CD4-positive, alpha-beta T cell treated with Interferon gamma for 1 hour (primary cell): ENCODE measurements at places on chromosomes 12 and 14.

DNA sequence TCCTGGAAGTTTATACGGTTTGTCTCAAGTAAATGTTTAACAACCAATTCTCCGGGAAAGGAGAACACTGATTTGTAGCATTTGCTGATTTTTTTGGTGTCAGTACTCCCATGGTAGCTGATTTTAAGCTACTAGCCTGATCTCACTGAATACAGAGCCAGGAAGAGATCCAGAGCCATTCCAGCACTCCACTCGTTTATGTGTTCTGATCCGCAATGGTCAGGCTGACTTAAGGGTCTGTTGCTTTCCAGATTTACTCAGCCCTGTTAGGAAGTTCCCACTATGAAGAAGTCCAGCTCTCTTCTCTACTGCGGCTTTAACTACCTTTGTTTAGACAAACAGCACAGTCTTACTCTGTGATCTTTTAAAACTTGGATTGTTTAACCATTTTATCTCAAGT, 38.0 kb upstream of the NID2 start:
- DNase-seq, result no peak

DNA sequence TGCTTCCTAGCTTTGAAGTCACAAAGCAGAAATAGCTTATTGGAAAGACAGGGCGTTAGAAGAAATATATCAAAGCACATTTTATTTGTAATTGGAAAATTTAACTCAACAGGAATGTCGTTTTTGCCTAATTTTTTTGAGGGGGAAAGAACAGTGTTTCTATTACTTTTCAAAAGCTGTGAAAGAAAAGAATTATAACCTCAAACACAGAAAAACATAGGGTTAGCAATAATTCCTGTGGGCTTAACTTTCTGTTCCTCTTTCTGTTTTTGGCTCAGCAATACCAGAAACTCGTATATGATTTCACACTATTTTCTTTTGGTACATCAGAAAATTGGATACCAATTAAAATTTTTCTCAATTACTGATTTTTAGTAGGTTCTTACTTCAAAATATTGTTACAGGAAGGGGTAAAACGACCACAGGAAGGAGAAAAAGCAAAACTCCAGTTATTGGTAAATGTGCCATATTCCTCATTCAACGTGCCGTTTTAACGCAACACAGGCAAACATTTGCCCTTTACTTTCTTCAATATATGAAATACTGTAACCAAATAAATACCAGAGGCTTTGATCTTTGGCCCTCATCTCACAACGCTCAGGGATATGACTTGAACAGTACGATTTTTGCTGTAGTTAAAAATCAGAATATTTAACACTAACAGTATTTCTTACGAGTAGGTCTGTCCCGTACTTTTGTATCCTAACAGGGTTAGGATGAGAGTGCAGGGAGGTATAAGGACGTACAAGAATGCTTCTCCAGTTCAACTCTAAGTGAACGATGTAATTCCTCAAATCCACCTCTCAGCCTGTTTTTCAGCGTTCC, 1.3 kb upstream of the RNU6-7 start:
- no peak for DNase-seq

DNA sequence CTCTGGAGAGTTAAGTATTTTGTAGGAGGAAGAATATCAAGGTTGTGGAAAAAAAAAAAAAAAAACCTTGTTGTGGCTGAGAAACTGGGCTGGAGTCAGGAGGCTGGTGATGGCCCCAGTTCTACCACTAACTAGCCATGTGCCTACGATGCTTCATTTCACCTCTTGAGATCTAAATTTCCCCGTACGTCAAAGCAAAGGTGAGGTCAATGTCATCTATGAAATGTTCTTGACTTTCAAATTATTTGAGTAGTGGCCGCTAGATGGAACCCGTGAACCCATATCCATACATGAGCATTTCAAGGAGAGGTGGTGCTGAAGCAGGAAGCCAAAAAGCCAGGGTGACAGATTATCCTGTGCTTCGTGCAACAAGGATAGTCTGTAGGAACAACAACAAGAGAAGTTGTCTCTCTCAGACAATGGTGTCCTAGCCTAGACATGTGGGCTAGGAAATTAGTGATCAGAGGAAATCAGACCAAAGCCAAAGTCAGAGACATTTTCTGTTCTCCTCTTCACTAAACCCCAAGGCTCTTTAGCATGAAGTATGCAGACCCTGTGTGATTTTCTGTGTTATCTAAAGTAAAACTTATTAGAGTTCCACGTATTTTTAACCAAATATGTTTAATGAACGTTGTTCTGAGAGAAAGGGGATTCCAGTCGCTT, 95.5 kb upstream of the ETV6 start:
- DNase-seq, result peak; percentile 19

- no peak for DNase-seq
These were observed 8.8 kb upstream of the BICDL1 start for GRCh38 chr12:119980242-119980641.

- DNase-seq, result no peak
These were observed 41.0 kb upstream of the KCNJ8 start for GRCh38 chr12:21815306-21816062.

DNA sequence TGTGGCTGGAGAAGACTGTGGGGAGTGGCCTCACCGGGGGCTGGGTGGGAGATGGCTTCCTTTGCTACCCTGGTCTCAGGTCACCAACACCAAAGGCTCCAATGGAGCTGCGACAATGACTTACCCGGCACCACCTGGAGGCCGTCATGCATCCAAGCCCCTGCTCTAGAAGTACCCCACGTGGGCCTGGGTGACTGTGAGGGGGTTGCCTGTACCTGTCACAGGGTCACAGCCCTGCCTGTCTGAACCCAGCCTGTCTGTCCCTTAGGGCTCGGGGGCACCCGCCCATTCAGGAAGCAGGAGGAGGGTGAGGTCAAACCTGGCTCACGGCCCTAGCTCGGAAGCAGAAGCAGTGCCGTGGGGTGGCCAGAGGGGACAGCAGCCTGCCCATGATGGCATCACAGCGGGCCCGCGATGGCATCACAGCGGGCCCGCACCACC, 18.9 kb downstream of the ABCB9 start:
- peak; percentile 27 for DNase-seq

GRCh38 chr14:50964683-50965390, 20.6 kb upstream of the PYGL start:
- DNase-seq, result no peak

DNA sequence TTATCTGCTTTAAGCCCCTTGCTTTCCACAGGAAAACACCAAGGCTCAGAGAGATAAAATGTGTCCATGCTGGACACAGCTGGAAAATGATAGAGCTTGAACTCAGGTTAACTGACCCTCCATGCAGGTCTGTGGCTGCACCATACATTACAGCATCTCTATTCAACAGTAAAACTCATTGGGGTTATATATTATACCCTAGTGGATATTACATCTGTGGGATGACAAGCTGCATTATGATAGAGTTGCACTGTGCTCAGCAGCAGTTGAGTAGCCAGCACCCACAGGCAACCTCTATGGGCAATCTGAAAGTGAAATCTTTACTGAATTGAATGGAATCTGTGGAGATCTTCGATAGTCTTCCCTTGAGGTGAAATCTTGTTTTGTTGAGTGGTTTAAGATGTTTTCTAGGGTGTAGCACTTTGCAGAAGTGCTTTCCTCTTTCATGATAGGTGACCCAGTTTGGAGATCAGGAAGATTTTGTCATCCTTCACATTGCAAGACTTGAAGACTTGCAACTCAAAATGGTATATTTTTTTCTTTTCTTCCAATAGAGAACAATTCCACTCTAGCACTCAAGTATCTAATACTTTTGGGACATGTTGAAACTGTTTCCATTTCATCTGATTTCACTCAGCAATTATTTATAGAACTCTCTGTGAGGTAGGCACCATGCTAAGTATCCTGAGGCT, 389.2 kb downstream of the RAD51B start:
- no peak for DNase-seq

DNA sequence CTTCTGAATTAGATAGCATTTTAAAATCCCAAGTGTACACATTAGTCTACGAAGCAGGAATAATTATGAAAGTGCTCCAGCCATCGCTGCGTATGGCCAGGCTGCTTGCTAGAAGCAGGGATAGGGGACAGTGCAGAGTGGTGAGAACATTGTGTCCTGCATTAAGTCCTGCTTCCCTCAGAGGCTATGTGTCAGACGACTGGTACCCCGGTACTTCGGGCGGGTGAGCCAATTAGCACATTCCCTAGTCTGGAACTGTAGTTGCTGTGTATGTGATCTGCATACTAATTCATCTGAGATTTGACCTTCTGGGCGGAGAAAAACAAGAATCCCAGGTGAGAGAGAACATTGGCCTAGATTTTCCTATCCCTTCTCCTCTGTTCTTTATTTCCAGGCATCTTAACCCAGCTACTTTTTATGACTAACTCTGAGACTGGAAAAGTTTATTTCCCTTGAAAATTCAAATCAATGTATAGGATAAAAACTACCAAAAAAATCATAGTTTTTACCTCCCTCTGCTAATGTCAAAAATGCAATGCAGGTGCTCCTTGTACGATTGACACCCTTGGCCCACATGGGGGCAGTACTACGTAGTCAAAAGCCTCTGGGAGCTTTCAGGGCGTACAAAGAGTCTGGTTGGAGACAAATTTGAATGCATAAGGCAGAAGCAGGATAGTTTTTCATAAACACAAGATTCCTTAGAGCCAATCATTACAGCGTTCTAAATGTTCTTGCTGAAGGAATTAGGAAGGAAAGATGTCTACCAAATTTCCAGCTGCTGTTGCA, 764.3 kb downstream of the NOVA1 start:
- no peak for DNase-seq

GRCh38 chr12:93733358-93733757, 56.2 kb downstream of the CRADD start:
- DNase-seq, result no peak

DNA sequence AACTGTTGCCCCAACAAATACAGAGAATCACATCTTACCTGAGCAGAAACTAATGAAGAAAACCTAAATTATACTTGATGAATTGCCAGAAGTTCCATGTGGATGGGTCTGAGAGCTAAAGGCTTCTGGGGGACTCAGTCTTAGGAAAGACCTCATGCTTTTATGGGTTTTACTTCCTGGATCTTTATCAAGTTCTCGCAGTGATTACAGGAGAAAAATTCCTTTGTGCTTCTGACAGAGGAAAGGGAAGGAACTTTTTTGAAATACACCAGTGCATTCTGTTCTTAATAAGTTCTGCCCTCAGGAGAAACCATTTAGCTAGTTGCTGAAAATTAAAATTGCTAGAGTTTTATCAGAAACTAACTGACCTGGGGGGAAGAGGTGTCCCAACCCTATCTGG, 203.9 kb upstream of the KITLG start:
- DNase-seq, result no peak

DNA sequence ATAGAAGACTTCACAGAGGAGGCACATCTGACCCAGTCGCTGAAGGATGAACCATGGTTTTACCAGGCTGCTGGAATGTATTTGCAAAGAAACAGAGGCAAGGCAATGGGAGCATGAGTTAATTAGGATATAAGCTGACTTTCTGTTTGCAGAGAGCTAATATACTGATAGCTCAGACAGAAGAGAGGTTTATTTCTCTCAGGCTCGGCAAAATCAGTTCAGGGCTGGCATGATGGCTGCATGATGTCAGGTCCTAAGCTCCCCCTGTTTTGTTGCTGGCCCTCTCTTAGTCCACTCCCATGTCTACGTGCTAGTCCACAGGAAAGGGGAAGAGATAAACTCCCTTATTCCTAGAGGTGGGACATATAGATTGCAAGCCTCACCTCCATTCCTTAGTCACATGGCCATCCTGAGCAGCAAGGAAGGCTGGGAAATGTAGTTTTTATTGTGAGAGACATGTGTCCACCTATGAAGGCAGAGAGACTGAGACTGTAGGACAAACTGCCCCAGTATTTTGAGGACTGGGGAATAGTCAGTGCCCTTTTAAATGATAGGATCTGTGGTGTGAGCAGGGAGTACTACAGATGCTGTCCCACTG, 224.5 kb downstream of the VRK1 start:
- DNase-seq, result no peak

GRCh38 chr14:65709576-65709975, 297.0 kb downstream of the FUT8 start:
- DNase-seq, result no peak

DNA sequence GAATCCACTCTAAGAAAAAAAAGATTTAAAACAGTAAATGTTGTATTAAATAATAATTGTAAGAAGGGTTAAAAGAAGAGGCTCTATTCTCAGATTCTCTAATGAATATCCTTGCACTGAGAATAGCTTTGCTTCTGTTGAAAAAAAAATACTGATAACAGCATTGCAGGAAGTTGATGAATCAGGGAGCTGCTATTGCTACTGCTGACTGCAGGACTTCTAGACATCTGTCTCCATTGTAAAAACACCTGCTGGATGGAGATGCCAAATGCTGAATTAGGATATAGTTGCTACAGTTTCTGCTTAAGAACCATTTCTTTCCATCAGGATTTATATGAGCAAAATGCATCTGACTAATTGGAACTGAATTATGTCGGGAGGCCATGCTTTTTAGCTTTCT, 50.3 kb upstream of the ANP32D start:
- no peak for DNase-seq

DNA sequence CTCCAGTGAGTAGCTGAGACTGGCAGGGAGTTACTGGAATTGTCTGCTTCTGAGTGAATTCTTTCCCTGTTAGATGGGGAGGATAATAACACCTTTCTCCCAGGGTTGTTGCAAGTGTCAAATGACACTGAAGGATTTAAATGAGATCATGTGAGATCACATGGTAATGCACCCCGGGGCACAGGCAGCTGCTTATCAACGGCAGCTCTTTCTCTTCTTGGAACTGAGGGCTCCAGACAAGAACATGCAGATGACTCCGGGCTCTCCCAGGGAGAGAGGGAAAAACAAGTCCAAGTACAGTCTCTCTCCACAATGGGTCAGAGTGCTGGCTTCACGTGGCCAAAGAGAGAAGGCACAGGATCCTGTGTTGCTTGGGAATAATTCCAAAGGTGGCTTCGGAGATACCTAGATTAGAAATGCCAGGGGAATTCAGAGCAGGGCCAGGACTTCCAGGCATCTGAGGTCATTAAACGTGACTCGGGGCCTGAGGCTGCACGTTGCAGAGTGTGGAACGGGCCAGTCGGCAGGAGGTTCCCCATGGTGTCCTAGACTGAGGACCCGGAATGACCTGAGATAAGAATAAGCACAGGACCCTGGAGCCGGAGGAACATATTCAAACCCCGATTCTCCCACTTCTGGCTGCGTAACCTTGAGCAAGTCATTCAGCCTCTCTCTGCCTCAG, 109.2 kb downstream of the PRMT8 start:
- no peak for DNase-seq

- peak; percentile 12 for DNase-seq
These were observed 7.3 kb upstream of the CLMN start for GRCh38 chr14:95326987-95327386.

GRCh38 chr12:71605039-71605438, 58.6 kb downstream of the ZFC3H1 start:
- DNase-seq, result no peak

DNA sequence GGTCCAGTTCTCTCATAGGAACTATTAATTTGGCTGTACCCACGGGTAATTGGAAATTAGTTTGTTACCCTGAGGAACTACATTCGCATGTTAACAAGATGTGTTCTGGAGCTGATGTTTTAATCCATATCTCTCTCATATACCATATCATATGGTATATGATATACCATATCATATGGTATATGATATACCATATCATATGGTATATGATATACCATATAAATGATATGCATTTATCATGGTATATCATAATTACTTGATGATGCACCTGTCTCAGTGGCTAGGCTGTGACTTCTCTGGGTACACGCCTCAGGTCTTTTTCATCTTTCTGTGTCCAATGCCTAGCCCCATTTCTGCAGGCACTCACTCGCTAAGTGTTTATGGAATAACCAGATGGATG, 13.0 kb downstream of the KCNK10 start:
- DNase-seq, result no peak
